ENCODE measurements at places on chromosomes 2 and 18.

DNA sequence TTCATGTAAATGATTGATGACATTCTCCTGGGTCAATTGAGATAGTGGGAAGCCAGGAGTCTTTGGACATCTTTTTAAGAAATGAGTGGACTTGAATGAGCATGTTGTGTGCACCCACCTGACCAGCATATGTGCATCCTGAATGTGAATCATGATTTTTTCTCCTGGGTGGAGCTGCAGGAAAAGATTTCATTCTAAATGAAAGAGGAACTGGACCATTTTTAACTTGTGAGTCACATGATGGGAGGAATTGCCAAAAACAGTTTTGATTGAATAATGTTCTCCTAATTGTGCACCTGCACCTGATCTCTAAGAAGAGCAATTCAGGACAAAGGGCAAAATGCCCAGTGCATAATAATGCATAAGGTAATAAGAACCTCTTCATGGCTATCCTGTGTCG is 32.3 kb downstream of the COPS8 start:
- no peak for DNase-seq

GRCh38 chr2:24891201-24891600 is 28.8 kb downstream of the ADCY3 start:
- DNase-seq, result no peak

GRCh38 chr18:48548011-48548771 is 9.4 kb downstream of the CTIF start:
- DNase-seq, result peak; percentile 85

DNA sequence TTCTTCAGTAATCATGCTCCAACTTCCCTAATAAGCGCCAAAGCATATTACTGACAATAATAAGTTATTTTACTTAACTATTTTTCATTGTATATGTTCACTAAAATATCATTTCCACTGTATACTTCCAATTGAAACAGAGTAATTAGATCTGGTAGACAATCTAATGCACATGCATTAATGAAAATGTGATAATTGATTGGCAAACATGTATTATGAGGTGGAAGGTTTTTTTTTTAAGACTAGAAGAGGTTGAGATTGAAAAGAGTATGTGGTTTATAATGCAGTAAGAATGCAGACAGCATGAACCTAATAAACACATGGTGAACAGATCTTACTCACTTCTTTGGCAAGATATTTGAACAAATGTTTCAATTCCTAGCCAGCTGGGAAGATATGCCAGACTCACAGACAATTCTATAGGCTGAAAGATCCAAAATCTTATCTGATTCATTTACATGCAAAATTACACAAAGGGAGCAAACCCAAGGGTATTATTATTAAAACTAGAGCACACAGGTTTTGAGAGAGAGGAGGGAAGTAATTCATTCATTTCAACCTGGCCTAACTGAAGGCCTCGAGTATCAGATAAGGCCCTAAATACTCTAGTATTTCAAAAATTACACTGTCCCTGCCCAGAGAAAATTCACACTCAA is 2.8 kb downstream of the NCKAP1 start:
- peak; percentile 77 for DNase-seq
